ENCODE measurements at places on chromosomes 12 and 14. TPM values are rescaled to one million over a fixed set of nuclear protein-coding genes. Genes with fewer than 3 reads are reported as not detected.

MYF6 gene
- total RNA-seq, result not detected

NUAK1 gene
- total RNA-seq, result 4.5 TPM

GLS2 gene
- 4.2 TPM for total RNA-seq

PRH2 gene
- total RNA-seq, result not detected

SLC5A8 gene
- 71.7 TPM for total RNA-seq

ARG2 gene
- total RNA-seq, result 160 TPM

CPSF2 gene
- total RNA-seq, result 34.1 TPM

- no peak for DNase-seq
These were observed 1.6 kb downstream of the SETD1B start for GRCh38 chr12:121805171-121806008.

- no peak for DNase-seq
These were observed 42.8 kb downstream of the STXBP6 start for GRCh38 chr14:25006961-25007795.

DNA sequence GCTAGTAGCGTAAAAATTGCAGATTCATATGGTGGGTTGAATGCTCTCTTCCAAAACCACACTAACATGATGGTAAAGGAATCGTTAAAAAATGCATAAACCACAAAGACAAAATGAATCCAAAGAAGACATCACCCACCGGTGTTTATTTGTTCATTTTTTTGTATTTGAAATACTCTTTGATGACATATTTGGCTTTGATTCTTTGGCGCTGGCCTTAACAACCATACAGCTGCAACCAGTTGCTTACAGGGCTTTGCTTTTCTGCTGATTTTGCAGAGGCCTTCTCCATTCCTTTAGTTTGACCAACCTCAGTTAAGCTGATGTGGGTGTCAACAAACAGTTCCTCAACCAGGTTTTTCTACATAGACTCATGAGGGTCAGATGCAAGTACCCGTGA is 103.5 kb downstream of the CACNA1C start:
- DNase-seq, result no peak

GRCh38 chr12:68334132-68334531 is 2.0 kb upstream of the MDM1 start:
- no peak for DNase-seq

- no peak for DNase-seq
These were observed 81.0 kb downstream of the C2CD5 start for GRCh38 chr12:22463306-22463705.

DNA sequence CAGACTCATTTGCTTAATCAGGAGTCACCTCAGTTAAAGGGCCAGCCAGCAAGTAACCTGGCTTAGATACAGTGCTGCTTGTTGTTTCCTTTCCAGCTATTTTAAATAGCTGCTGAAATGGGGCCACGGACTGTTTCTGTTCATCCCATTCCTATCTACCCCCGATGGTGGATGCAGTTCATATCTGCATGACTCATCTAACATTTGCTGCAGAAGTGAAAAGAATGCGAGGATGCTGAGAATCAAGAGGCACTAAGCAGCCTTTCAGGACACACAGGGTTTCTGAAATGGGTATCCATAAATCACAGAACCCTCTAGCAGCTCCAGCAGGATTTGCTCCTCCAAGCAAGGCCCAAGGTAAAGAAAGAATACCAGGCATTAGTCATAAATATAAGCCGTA is 60.2 kb upstream of the RTRAF start:
- no peak for DNase-seq

DNA sequence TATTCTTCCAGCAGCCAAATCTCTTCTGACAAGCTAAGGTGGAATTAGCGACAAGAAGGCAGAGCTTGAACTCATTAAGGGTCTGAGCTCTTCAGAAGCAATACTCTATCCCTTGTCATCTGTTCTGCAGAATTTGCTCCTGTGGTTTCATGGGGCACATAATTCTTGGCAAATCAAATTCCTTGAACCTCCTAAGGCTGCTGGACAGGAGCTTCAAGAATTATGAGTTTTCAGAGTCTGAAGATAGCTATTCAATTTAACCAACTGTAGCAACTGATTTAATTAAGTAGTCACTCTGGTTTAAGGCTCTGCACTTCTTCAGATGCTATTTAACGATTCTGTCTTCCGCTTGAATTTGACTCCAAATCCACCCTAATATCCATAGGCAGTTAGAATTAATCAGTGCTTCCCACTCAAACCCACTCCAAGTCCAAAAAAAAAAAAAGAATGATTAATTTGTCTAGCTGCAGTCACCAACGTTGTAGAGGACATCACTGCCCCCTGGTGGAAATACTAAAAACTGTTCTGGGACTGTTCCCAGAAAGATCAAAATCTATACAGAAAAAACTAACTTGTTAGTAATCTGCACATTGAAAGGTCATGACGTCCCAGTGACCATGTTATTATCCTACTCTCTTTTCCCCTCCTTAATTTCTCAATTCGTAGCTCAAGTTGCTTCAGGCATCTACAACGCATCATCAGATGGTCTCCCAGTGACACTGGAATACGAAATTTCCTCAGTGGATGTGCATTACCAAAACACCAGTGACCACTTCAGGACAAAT is 169.9 kb downstream of the KIF21A start:
- peak; percentile 14 for DNase-seq

GRCh38 chr14:73262427-73263183 is 25.3 kb downstream of the PAPLN start:
- no peak for DNase-seq

- DNase-seq, result no peak
These were observed 664.1 kb downstream of the NOVA1 start for GRCh38 chr14:25933731-25934130.

GRCh38 chr14:89957791-89958190 is 2.1 kb downstream of the TDP1 start:
- DNase-seq, result no peak

DNA sequence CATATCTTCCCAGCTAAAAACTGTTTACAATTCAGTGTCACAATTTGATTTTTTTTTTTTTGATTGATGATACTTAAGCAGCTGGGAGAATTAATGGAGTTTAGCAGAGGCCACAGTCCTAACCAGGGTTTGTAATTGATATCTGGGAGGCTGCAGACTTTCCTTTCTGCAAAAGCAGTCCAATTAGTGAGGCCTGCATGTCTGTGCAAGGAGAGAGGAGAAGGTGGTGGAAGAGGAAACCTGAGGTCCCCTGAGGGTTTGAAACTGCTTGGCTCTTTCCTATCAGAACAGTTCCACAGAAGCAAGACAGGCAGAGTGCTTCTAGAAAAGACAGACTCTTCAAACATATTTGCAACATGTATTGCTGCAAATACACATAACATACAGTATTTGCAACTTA is 160.8 kb upstream of the KRR1 start:
- no peak for DNase-seq

GRCh38 chr12:89893972-89894706 is 185.5 kb upstream of the ATP2B1 start:
- DNase-seq, result no peak

GRCh38 chr12:22204391-22204790 is 130.1 kb downstream of the ST8SIA1 start:
- no peak for DNase-seq

DNA sequence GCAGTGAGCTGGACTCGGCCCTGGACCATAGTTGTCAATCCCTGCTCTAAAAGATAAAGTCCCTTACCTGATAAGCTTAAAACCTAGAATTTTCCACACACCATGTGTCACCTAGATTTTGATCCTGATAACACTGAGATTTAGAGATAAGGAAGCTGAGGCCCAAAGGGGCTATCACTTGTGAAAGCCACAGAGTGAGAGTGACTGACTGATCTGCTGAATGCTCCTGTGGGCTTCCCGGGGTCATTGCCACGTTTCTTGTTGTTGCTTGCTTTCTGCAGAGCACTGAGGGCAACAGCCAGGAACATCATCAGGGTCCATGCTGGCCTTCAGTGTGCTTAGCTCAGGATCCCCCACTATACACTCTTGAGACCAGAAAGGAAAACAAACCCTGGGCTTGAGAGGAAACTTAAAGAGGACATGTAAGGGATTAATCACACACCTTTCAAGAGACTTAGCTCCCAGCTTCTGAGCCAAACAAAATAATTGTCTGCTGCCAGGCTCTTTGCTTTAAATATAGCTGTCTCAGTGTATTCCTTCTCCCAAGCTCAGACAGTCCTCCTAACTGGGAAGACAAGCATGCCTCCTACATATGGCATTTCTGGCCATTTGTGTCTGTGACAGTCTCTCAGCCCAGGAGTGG is 82.6 kb upstream of the ARHGAP5 start:
- no peak for DNase-seq

DNA sequence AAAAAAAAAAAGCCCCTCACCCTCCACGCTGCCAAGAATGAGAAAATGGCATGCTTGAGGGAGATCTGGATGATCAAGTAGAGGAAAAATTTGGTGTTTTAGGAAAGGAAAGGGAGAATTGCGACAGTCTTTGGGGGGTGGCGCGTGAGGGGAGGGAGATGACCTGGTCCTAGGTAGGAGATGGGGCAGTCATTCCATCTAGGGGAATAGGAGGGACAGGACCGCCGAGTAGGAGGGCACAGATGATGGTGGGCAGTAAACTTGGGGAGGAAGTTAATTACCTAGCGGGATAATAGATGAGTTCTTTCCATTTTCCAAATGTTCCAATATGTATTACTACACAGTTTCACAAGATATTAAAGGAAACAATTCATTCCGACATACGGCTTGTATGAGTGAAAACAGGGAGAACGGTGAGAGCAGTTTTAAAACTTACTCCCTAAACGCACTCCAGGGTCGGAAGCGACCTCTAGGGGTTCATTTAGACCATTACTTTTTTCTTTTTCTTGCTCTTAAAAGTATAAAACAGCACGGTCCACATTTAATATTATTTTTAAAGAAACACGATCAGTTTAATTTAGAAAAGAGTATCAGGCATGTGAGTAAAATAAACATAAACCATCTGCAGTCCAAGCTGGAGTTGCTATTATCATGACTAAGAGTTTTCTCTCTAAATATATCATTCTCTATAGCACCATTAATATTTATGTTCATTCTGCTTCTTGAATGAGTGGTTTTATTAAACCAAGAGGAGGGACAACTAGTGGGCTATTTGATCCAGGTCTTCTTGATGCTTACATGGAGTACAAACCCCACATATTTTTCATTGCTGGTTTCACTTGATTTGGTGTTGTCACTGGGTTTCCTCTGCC is 3.0 kb upstream of the FNTB start:
- DNase-seq, result peak; percentile 47

- no peak for DNase-seq
These were observed 126.6 kb upstream of the PRKD1 start for GRCh38 chr14:30054201-30054600.

Measured in thyroid gland (tissue), 4 donors.